ENCODE measurements at places on chromosomes 5 and 9. TPM values are rescaled to one million over a fixed set of nuclear protein-coding genes. Genes with fewer than 3 reads are reported as not detected.
A peak's percentile ranks its signal among the peaks of the same experiment; 100 is the strongest.

SH3RF2 gene
- total RNA-seq = 5.9 TPM

C5orf58 gene
- total RNA-seq = not detected

- DNase-seq = no peak
Observed at GRCh38 chr9:97866848-97867247, 13.8 kb downstream of the FOXE1 start.

DNA sequence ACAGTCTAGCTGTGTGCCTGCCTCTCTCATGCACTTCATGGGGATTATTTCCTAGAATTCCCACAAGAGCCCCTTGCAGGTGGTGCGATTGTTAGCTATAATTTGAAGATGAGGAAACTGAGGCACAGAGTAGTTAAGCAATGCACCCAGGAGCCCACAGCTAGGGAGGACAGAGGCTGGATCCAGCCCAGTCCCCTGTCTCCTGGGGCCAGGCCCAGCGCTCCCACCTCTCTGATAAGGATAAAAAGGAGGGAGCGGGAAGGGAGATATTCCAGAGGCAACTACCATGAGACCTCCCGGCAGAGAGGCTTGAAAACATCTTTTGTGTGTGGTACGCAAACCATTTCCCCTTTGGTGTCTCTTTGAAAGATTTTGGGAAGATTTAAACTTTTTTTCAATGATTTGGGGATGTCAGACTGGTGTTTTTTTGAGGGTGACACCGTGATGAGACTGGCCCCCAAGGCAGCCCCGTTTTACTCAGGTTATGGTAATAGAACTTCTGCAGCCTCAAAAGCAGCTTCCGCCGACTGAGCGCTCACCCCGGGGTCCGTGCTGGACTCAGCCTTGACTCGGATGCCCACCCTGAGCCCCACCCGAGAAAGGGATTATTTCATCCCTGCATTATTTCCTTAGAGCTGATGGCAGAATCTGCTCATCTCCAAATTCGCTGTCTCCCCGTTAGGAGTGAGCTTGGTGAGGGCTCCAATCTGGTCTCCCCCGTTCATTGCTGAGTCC, 144.7 kb upstream of the IER5L start:
- DNase-seq = no peak

DNA sequence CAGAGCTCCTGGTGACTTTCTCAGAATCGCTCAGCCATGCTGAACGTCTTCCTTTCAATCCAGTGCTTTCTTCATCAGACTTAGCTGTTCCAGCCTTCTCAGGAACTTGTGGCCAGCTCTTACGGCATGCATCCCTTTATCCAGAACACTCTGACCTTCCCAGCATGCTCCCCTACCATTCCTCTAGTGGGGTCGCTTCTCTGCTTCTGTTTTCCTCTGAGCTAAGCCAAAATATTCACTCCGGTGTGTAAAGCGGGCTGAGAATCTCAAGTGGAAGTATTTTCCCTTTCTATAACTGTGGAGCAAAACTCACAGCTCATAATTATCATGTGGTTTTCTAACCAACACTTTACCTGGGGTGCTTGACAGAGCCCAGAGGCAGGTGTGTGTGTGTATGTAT, 6.2 kb downstream of the DCANP1 start:
- DNase-seq = no peak

GRCh38 chr9:28671000-28671399, 1097.7 kb upstream of the C9orf72 start:
- no peak for DNase-seq

ORM2 gene
- not detected for total RNA-seq

DNA sequence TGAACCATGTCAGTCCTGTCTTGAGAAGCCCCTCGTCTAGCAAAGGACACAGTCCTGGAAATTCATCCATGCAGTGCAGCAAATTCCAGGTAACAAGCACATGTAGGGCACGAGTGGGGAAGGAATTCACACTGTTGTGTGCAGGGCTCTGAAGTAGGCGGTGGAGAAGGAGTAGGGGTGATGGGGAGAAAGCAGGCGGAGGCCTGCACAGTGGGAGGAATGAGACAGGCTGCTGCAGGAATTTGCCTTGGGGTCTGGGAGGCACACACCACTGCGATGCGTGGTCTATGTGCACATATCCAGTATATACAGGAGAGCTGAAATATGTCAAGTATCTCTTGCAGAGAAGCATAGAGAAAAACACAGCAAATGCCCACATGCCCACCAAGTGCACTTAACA, 249.2 kb upstream of the IRX2 start:
- no peak for DNase-seq

DNA sequence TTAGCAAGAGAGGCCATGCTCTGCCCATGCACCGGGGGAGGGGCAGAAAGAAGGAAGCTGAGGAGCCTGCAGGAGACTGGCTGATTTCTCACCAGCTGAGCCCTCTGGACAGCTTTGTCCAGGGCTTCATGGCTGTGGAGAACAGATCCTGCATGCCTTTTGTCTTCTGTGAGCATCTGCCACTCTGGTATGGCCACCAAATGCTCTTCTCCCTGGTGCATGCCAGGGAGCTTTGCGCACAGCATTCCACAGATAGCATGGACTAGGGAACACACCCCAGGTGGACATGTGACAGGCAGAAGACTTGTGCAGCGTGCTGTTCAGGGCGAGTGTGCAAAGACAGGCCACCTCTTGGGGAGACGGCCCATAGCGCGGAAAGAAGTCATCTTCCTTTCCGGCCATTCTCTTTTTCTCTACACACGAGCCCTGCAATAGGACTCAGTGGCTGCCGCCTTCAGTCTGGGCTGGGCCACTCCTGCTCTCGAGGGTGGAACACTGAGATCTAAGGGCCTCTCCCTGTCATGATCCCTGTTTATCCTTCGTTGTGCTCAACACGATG, 56.7 kb downstream of the GADD45G start:
- DNase-seq = no peak

- peak; percentile 36 for DNase-seq
Observed at GRCh38 chr9:128215491-128216409, 12.6 kb downstream of the DNM1 start.

GRCh38 chr5:120609570-120609969, 145.5 kb downstream of the PRR16 start:
- no peak for DNase-seq

DNA sequence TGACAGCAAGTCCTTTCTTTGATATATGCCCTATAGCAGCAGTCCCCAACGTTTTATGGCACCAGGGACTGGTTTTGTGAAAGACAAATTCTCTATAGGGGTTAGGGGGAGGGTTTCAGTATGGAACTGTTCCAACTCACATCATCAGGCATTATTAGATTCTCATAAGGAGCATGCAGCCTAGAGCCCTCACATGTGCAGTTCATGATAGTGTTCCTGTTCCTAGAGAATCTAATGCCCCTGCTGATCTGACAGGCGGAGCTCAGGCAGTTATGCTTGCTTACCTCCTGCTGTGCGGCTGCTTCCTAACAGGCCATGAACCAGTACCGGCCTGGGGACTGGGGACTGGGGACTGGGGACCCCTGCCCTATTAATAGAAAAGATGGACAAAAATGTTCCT, 2.7 kb upstream of the RAPGEF6 start:
- no peak for DNase-seq

SPZ1 gene
- total RNA-seq = not detected

DNA sequence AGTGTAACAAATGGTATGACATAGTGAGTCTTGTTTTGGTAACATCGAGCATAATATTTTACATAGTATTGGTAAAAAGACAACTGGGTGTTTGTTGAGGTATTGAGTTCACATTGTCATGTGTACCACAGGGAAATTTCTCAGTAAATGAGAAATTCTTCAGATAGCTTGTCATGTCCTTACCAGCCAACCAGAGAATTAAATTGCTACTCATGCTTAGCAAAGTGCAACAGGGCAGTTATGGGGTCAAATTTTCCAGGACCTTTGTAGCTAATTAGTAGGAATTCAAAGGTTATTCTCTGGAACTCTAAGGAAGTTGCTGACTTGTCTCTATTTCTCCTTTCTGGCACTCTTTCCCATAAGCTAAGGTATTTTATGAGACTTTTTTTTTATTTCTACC, 595.7 kb downstream of the EFNA5 start:
- peak; percentile 14 for DNase-seq

INSL4 gene
- not detected for total RNA-seq

- no peak for DNase-seq
Observed at GRCh38 chr9:15401266-15401665, 21.4 kb upstream of the SNAPC3 start.

DNA sequence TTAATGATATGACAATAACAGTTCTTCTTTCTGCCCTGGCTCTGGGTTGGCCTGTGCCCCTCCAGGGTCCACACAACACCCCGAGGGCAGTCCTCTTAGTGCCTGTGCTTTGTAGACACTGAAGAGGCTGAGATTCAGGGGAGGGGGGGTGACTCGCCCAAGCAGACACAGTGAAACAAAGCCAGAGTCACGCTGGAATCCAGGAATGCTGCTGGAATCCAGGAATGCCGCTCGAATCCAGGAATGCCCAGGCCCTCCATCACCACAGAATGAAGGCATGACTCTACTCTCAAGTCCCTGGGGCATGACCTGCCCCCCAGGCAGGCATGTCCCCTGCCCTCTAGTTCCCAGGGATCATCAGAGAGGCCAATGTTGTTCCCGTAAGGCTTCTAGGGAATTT, 73.1 kb downstream of the LRSAM1 start:
- DNase-seq = peak; percentile 98

- DNase-seq = no peak
Observed at GRCh38 chr5:142722146-142722545, 36.3 kb upstream of the FGF1 start.

DNA sequence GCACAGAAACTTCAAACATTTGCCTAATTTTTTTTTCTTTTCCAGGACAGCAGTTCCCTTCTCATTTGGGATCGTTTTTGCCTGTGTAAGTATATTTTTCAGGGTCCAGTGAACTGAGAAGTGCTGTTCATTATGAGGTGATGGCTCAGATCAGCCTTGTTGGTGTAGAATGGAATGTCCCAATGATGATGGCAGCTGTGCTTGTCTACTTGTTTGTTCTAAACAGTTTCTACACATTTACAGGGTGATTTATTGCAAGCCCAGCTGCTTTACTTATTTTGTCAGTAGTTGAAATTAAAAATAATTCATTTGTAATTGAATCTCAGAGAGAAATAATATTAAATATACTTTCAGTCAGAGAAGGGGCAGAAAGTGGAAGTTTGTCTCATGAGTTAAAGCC, 337.6 kb upstream of the SEMA6A start:
- DNase-seq = no peak

DNA sequence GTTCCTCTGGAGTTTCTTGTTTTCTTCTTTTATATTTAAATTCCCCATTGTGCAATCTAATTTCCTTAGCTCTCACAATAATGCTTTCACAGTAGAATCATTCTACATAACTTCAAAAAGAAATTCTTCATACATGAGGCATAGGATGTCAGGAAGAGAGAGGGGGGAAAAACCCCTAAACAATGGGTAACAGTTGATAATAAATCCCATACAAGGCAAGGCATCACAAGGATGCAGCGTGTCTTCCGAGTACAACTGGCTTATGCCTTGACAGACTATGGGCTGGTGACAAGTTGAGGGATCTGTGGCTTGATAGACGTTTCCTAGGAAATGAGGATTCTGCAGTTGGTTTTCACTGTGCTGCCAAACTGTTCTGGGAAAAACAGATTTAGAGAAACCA, 247.4 kb downstream of the ARL15 start:
- peak; percentile 16 for DNase-seq

Data from A172 (cell line).